ENCODE measurements at places on chromosomes 6 and 20.

GRCh38 chr6:142781129-142781528, 163.8 kb downstream of the HIVEP2 start:
- DNase-seq: no peak

GRCh38 chr20:52348434-52348833, 156.9 kb upstream of the ZFP64 start:
- DNase-seq: no peak

GRCh38 chr20:35286077-35286898, 1.7 kb upstream of the EIF6 start:
- no peak for DNase-seq

GRCh38 chr20:45836841-45837240, 3.2 kb downstream of the SNX21 start:
- DNase-seq: no peak

GRCh38 chr6:164531736-164532135, 777.7 kb downstream of the C6orf118 start:
- DNase-seq: peak; percentile 18

- DNase-seq: no peak
These were observed 154.8 kb downstream of the PTPRK start for GRCh38 chr6:128365520-128366160.

DNA sequence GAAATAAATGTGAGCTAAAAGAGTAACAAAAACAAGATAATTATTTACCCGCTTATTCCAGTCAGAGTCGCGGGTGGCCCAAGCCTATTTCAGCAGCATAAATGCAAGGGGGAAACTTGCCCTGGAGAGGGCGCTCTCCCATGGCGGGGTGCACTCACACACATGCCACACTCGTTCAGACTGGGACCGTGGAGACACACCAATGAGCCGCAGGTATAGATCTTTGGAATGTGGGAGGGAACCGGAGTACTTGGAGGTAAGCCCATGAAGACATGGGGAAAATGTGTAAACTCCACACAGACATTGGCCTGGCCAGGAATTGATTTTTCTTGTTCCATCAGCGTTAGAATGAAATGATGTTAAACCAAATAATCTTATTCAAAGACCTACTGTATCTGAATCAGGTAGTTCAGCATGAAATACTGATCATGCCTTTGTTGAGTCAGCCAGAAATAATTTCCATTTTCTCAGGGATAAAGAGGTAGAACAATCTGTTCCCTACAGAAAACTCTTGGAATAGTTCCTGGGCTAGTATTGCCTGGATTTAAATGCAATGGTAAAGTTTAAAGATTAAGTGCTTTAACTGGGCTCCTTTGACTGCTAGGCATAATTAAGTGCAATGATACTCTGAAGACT, 191.5 kb downstream of the MCHR2 start:
- DNase-seq: peak; percentile 30

DNA sequence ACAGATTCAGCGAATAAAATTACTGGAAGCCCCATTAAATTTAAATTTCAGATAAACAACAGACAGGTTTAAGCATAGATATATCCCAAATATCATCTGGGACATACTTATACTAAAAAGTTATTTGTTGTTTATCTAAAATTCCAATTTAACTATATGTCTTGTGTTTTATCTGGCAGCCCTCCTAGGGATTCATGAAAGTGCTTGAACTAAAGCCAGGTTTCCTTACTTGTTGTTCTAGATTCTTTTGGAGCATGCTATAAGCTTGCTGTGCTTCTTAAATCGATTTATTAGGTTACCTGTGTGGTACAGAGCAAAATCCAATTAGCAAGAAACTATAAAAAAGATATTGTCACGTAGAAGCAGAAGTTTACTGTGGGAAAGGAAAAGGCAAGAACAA, 202.5 kb upstream of the GMDS start:
- DNase-seq: no peak

DNA sequence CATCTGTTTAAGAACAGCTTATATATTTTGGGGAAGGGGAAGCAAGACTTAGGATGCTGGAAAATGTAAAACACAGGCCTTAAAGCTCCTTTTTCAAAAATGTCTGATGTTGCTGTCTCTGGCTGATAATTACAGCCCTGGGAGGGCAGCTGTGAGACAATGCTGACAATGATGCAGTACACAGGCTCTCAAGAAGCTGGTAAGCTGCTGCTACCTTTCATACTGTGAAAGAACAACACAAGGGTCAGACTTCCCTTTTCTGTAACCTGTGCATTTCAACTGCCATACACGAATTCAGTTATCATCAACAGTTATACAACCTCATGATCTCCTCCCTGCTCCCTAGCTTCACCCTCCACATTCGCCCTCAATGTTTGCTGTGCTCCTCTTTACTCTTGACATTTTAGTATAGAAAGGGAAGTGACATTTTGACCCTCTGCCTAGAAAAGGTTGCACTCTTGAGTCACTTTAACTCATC, 25.2 kb downstream of the MAP7 start:
- DNase-seq: no peak

DNA sequence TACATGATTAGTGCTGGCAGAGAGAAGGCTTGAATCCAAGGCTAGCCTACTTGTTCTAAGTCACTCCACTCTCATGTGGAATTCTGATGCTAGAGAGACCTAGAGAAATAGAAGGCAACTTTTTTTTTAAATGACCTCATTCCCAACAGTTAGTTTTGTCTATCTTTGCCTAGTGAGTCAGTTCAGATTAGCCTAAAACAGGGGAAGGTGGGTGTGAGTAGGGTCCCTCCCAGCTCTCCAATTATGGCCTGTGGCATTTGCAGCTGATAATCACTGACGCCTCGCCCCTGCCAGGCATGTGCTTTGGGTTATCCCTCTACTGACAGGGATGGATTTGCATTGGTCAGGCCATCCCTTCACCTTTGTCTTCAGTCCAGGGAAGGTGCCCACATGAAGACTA, 13.6 kb downstream of the TXLNB start:
- no peak for DNase-seq

- DNase-seq: peak; percentile 74
These were observed 6.0 kb downstream of the PARD6B start for GRCh38 chr20:50737352-50737751.

GRCh38 chr6:104123227-104123626, 736.5 kb downstream of the HACE1 start:
- DNase-seq: no peak

DNA sequence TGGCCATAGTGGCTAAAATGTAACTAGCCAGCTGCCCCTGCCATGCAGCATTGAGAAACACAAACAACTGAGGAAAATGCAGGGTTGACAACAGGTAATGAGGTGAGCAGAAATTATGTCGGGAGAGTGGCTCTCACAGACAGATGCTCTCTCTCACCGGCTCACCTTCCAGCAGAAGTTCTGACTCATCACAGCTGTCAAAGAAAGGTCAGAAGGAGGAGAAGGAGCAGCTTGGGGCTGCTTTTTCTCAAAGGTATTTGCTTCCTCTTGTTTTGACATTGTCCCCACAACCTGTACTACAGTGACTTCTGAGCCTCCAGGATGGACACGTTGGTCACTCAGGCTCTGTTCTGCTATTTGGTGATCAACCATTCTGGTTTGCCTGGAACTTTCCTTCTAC, 190.5 kb upstream of the HEY2 start:
- peak; percentile 46 for DNase-seq

DNA sequence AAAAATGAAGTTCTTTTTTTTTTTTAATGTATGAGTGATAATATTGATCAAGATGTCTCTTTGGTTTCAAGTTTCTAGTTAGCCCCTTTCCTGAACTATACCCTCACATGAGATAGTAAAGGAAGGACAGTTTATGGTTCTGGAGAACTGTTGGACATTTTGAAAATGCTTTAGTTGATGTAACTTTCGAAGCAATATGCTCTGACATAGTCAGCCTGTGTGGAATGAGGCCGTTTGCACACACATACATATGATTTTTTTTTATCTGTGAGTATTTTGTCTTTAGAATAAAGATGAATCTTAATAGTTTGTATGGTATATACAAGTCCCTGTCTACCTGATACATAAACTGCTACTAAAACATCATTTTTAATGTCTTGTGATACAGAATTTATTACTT, 177.0 kb downstream of the ARID1B start:
- no peak for DNase-seq

DNA sequence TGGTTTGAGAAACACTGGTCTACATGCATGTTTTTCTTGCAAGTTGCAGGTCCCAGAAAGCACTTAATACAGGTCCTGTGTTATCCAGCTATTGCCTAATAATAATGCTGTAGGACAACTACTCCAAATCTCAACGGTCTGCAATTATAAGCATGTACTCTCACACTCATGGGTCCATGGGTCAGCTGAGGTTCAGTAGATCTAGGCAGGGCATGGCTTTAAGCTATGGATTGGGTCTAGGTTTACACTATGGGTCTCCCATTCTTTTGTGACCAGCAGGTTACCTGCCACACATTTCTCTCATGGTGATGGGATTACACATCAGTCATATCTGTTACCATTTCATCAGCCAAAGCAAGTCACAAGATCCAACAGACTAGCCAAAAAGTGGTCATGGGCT, 13.9 kb downstream of the ISM1 start:
- DNase-seq: no peak

- DNase-seq: no peak
These were observed 64.1 kb upstream of the SIRPA start for GRCh38 chr20:1831096-1831495.

GRCh38 chr6:143619824-143620401, 57.9 kb upstream of the PHACTR2 start:
- no peak for DNase-seq

GRCh38 chr20:41223112-41223511, 85.8 kb downstream of the PLCG1 start:
- DNase-seq: no peak

GRCh38 chr6:158476389-158476788, 83.5 kb upstream of the TMEM181 start:
- DNase-seq: no peak

- DNase-seq: no peak
These were observed 20.9 kb upstream of the DYNLRB1 start for GRCh38 chr20:34495307-34495706.

DNA sequence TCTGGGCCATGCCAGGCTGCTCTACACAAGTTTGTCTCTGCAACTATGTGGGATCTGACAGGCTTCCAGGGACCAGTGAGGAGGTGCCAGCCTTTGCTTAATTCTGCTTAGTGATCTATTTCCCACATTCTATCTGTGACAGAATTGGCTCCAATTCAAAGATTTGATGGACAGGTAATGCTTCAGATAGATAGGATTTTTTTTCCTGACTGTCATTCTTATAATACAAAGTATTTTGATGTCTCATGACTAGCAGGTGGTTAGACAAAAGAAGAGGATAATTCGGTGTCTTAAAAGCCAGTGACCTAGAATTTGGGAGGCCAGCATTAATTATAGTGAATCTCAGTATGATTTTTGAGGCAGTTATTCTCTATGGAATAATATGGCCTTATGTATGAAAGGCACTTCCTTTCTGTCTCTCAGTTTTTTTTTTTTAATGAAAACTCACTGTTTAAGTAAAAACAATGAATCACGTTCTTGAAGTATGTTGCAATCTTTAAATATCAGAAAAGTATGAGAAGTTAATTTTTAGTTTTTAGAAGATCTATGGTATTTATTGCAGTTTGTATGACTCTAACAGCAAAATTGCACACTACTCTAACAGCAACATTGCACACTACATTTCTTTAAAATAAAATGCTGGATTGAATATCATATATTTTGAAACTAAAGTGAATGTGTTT, 43.7 kb downstream of the TMEM200A start:
- DNase-seq: no peak

GRCh38 chr6:36760685-36761435, 63.2 kb downstream of the RAB44 start:
- DNase-seq: no peak

GRCh38 chr6:71248306-71248765, 40.3 kb upstream of the OGFRL1 start:
- DNase-seq: peak; percentile 99

GRCh38 chr20:41468994-41469600, 102.5 kb upstream of the EMILIN3 start:
- no peak for DNase-seq

GRCh38 chr6:137734005-137734874, 132.8 kb upstream of the TNFAIP3 start:
- no peak for DNase-seq

DNA sequence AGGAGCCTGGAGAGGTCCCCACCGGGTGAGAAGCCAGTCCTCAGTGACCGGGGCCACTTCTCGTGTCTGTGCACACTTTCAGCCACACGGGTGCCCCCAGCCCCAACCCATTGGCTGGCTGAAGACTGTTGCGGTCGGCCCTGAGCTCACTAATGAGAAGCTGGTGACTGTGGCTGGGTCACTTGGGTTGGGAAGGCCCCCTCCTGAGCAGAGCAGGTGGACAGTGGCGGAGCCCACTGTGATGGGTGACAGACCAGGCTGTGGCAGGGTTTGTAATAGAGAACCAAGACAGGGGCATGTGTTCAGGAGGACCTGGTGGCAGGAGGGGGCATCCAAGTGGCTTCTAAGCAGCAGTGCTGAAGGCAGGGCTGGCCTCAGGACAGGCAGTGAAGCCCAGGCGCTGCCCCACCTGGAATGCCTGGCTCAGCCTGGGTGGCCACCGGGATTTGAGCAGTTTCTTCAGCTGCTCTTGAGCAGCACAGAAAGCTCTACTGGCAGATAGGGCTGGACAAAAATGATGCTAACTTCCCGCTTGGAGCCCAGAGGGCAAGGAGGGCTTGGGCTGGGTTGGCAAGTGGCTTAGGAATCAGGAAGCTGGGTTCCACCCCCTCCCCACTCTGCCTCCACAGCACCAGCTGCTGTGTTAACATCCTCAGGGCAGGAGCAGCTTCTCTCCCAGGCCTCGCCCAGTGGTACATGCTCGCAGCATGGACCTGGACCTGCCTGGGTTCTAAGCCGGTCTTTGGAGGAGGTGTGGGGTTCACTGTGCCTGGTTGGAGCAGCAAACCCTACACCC, 256.4 kb downstream of the CDH4 start:
- DNase-seq: no peak

- DNase-seq: no peak
These were observed 144.2 kb upstream of the FBXL4 start for GRCh38 chr6:99091985-99092384.

DNA sequence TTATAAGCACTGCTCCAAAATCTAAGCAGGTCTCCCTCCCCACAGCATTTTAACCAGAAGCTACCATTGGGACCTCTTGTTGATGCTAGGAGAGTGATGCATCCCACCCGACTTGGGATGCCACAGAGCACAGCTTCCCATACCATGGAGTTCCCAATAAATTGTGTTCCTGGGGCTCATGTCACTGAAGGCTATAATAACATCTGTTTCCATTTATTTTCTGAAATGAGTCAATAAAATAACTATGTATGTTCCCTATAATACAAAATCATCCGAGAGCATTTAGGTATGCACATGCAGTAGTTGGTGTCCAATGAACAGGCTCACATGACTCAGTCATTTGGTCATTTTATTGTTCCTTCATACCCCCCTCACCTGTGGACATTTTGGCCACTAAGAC, 204.2 kb downstream of the TBC1D7 start:
- DNase-seq: no peak

GRCh38 chr6:131103901-131104300, 31.4 kb upstream of the AKAP7 start:
- DNase-seq: no peak

- no peak for DNase-seq
These were observed 20.8 kb downstream of the PANK2 start for GRCh38 chr20:3909952-3910366.

GRCh38 chr6:128657181-128657580, 136.8 kb upstream of the PTPRK start:
- peak; percentile 78 for DNase-seq

GRCh38 chr6:12012558-12013306, 620 bp downstream of the HIVEP1 start:
- DNase-seq: peak; percentile 94
